ENCODE measurements at places on chromosomes 16 and 17. TPM values are rescaled to one million over a fixed set of nuclear protein-coding genes. Genes with fewer than 3 reads are reported as not detected.

GRCh38 chr17:38853292-38854219 is at the start of gene RPL23:
Gene RPL23, minus strand, starts transcription at chr17:38853721. Its CDS starts 11 bp downstream, at chr17:38853710.
- DNase-seq, result peak; percentile 99

DNA sequence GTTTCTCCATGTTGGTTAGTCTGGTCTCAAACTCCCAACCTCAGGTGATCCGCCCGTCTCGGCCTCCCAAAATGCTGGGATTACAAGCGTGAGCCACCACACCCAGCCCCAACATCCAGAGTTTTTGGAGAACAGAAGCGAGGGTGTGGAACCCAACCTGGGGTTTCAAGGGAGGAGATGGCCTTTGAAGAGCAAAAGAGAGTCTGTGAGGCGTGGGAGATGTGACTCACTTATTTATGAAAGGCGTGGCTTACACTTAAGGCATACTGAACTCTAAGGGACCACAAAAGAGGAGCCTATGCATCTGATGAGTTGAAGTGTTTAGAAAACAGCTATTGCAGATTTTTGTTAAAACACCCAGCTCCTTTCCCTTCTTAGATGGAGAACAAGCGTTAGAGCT is 18.9 kb downstream of the ARSG start:
- no peak for DNase-seq

DNA sequence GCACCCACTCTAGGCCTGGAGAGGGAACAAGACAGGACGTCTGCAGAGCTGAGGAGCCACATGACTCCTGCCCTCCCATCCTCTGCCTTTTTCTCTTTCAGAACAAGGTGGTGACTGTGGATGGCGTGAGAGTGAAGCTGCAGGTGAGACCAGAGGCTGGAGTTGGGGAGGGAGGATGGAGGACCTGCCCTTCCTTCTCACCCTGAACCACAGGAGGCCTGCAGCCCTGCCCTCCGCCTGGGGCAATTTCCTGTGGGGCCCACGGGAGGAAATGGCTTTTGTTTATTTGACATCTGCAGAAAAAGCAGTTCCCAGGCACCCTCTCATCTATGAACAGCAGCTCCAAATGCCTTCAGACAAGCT is 5.1 kb downstream of the RAB37 start:
- no peak for DNase-seq

DNA sequence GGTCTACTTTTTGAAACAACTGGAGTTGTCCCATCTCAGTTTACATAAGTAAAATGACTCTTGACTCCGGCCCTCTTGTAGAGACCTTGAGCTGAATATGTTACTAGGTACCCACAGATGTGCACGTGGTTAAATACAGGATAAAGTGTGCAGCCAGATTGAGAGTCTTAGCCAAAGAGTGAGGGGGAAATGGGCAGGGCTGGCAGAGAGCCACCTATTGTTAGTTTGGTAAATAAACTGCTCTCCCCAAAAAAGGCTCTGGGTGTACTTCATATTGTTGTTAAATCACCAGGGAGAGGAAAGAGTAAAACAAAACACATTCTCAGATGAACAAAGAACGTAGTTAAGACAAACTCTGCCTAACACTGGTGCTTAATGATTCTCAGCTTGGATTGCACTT is 20.3 kb downstream of the G6PC1 start:
- peak; percentile 50 for DNase-seq

The HERPUD1 gene
- 75.3 TPM for polyA plus RNA-seq

The NPIPA8 gene
- 1.2 TPM for polyA plus RNA-seq

GRCh38 chr16:50839920-50840729 is 98.2 kb downstream of the CYLD start:
- no peak for DNase-seq

The TNFSF13 gene
- 5.9 TPM for polyA plus RNA-seq

- peak; percentile 89 for DNase-seq
These were observed 16.8 kb downstream of the NQO1 start for GRCh38 chr16:69709456-69710084.

DNA sequence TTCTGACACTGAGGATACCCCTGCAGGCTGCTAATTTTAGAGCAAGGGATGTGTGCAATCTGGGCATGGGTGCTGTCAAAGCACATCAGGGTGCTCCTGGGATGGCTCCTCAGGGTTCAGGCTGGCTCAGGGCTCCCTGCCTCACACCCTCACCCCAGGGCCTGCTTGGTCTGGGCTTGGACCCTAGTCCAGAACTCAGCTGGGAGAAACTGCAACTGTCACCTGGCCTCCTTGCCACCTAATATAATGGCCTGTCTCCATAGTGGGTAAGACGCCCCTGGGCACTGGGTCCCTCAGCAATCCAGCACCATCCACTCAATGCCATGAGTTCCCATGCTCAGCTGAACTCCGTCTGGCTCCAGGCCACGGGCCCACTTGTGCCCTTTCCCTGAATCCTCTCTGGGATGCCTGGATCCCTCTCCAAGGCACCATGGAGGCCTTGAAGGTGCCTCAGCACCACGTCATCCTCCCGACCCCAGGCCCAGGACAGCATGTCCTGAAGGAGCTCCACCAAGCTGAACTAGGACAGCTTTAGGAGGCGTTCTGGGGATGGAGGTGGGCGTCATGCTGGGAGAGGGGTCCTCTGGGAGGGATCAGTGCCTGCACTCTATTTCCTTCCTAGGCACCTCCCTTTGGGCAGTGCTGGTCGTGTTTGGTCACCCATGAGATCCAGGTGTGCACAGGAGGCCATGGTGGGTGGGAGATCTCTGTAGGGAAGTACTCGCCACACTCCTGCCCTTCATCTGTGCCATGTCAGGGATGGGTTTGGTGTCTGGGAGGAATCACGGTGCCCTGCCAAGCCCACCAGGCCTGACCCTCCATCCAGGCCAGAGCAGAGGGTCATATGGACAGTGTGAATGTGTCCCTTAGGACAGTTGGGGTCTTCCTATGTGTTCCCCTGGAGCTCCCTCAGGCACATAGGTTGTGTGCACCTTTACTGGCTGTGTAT is 1688.4 kb downstream of the TP53TG3F start:
- DNase-seq, result no peak

- DNase-seq, result no peak
These were observed 324.1 kb upstream of the GOT2 start for GRCh38 chr16:59058250-59058649.

The CNGB1 gene
- polyA plus RNA-seq, result not detected

DNA sequence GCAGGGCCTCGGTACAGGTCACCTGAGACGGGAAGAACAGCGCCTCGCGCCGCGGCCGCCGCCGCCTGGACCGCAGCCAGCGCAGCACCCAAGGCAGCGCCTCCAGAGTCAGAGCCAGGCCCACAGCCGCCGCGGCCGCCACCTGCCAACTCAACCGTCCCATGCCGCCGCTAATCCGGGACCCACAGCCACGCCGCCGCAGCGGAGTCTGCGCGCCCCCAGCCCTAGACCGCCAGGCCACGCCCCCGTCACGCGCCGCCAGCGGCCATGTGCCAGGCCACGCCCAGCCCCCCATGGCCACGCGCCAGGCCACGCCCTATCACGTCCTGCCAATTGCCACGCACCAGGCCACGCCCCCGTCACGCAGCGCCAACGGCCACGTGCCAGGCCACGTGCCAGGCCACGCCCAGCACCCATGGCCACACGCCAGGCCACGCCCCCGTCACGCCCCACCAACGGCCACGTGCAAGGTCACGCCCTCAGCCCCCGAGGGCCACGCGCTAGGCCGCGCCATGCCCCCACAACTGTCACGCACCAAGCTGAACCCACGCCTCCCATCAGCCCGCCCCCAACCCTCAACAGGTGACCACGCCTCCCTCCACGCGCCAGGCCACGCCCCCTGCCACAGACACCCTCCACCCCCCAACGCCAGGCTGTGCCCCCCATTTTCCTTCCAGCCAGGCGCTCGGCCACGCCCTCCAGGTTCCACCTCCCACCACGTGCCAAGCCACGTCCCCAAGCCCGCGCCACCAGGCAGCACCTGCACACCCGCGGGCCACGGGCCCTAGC is at the start of gene PLD6:
Gene PLD6 (minus strand): TSS at position 210 of the 789 bp plus-strand sequence. CDS start 47 bp downstream, at position 163.
- peak; percentile 64 for DNase-seq

DNA sequence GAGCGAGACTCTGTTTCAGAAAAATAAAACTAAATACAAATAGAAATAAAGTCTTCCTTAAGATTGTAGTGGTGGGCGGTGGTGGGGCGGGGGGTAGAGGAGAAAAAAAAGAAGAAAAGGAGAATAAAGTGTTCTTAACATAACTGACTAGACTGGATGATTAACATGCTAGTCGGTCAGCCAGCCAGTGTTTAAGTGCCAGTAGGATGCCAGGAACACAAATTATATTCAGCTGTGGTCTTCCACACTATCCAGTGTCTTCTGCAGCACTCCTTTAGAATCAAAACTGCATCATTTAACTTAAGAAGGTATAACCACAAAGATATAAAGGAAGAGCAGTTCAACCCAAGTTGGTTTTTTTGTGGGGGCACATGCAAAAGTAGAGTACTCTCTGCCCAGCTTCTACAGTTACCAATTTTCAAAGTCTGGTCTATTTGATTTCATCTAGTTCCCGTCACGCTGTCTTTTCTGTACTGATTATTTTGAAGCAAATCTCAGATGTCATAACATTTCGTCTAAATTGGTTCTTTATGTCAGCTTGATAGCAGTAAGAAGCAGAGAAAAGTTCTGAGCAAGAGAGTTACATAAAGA is 15.8 kb downstream of the HEATR3 start:
- no peak for DNase-seq

The RNF40 gene
- 61.3 TPM for polyA plus RNA-seq

DNA sequence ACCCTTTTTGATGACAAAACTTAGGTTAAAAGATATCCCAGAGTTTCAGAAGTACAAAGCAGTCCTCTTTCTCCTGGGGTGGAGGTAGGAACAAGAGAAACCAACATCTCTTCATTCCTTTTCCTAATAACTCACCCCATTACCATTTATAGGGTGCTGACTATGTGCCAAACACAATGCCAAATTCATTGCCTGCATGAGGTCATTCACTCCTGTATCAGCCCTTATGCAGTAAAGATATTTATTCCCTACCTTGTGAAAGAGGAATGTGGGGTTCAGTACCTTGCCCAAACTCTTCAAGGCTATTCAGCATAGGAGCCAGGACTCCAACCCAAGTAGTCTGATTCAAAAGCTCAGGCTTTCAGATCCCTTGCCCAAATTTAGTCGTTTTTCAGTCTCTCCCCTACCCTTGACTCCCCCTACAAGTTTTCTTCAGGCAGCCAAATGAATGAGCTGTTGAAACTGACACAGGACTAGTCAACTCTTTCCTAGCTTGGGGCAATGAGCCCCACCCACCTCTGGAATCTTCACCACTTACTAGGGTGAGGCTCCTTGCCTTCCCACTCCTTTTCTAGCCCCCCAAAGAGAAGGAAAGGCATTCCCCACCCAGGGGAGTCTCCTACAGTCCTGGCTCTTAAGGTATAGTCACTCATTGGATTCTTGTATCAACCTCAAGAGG is 5.9 kb downstream of the KRT14 start:
- DNase-seq, result no peak

All from muscle of leg (tissue), 16 donors.